ENCODE measurements at places on chromosomes 1 and 21. TPM values are rescaled to one million over a fixed set of nuclear protein-coding genes. Genes with fewer than 3 reads are reported as not detected.

HSD3B1 gene
- total RNA-seq = not detected

KIRREL1 gene
- not detected for total RNA-seq

MFAP2 gene
- not detected for total RNA-seq

SON gene
- 442 TPM for total RNA-seq

GRCh38 chr1:117346206-117346928 lies 20.9 kb upstream of the MAN1A2 start:
- DNase-seq = no peak
- no peaks in the 10 kb centered on the region for H3K36me3 ChIP-seq
- no peak overlapping the region for H3K27ac ChIP-seq
- H3K27me3 ChIP-seq = no peaks in the 10 kb centered on the region
- no peak overlapping the region for H3K4me3 ChIP-seq
- no peaks in the 10 kb centered on the region for H3K4me1 ChIP-seq

- no peaks in the 10 kb centered on the region for H3K36me3 ChIP-seq
- H3K27me3 ChIP-seq = peaks cover 10% of the 10 kb centered on the region
- DNase-seq = no peak
- H3K4me1 ChIP-seq = peaks cover 30% of the 10 kb centered on the region
Measured at GRCh38 chr21:42833859-42834725, 45.2 kb downstream of the WDR4 start.

DNA sequence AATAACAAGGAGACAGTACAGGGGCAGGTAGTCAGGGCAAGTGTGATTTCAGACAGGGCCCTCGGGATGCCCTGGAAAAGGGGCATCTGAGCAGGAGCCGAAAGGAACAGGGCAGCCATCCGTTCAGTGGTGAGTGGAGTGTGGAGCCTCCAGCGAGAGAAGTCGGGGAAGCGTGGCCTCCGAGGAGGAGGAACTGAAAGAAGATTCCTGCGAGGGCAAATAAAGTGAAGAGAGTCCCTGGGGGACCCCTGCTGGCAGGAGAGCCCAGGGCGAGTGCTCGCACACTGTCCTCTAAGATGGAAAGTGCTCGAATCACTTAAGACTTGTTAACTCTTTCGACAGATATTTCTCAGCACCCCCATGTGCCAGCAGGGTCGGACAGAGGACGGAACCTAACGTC lies 3.5 kb upstream of the UTS2 start:
- H3K27ac ChIP-seq = no peak overlapping the region
- H3K27me3 ChIP-seq = no peaks in the 10 kb centered on the region
- H3K4me1 ChIP-seq = peaks cover 4% of the 10 kb centered on the region
- no peak overlapping the region for H3K4me3 ChIP-seq

GRCh38 chr1:232377494-232377770 lies 252.5 kb downstream of the SIPA1L2 start:
- no peaks in the 10 kb centered on the region for H3K36me3 ChIP-seq
- no peak overlapping the region for H3K4me3 ChIP-seq

DNA sequence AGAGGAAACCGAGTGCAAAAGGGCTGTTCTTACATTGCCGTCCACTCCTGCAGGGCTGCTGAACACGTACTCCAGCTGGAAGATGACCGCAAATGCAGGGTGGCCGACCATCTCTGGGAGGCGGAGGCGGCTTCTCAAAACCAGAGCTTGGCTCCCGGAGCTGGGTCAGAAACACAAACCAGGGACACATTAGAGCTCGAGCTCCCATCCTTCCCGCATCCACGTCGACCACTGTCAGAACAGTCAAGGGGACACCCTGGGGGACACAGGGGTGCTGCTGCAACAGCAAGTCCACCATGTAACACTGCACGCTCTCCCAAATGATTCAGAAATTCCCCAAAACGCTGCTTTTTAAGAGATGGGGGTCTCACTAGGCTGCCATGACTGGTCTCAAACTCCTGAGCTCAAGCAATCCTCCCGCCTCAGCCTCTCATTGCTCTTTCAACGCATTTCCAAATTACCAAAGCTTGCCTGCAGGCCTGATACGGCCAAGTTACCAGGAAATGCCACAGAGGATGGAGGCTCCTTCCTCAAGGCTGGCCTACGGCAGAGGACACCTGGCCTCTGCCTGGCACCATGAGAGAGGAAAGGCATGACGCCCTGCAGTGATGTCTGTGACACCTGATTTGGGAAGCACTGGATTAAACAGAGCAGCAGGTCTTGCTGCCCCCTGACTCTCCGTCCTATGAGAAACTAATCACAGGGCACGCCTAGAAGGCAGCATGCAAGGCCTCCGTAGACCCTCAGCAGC lies 45.0 kb downstream of the NPHP4 start:
- H3K4me1 ChIP-seq = no peaks in the 10 kb centered on the region
- no peak overlapping the region for H3K27ac ChIP-seq
- DNase-seq = no peak
- no peaks in the 10 kb centered on the region for H3K27me3 ChIP-seq

Measured in natural killer cell (primary cell).